ENCODE measurements at places on chromosomes 4 and X. TPM values are rescaled to one million over a fixed set of nuclear protein-coding genes. Genes with fewer than 3 reads are reported as not detected.
A peak's percentile ranks its signal among the peaks of the same experiment; 100 is the strongest.

The CCKAR gene
- total RNA-seq, result not detected

The ENPP6 gene
- 2.5 TPM for total RNA-seq

- no peak for DNase-seq
Observed at GRCh38 chrX:41025926-41026701, 59.1 kb upstream of the USP9X start.

DNA sequence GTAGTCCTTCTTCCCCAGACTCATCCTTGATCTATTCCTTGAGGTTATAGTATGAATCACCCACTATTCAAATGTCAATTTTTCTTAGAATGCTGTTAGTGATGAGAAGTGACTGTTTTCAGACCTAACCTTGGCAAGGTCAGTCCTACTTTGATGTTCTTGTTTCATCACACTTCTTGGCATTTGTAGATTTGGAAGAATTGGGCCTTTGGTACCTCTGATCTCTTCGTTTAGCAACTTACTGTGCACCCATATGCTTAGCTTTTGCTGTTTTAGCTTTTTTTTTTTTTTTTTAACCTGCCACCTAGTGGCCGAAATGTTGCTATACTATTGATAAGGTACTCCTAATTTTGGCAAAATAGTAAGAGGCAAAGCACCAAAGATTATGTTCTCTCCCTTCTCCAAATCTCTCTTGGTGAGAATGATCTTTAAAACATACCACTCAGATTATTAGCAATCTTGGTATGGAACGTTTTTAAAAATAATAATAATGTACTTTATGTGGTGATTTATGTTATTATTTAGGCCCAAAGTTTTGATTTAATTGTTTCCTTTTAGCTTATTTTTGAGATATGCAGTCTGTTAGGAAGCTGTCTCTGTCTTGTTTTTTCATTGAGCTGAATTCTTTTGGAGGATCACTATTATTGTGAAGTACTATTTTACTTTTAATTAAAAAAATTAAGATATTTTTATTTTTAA, 16.6 kb downstream of the DCK start:
- no peak for DNase-seq

GRCh38 chr4:40040908-40041307, 15.7 kb upstream of the N4BP2 start:
- DNase-seq, result no peak

DNA sequence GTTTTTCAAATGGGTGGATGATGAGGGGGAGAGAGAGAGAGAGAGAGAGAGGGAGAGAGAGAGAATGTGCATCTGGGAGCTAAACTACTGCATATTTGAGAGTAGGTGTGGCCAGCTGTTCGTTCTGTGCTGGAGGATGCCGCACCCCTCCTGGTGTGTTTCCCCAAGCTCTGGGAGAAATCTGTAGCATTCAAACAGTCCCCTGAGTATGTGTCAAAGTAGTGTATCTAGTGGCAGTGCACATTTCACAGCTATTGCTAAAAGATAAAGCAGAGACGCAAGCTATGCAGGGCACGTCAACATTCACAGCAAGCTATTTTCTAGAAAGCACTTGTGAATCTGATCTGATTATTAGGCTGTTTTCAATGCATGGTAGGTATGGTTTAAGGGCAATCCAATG, 83.5 kb upstream of the LIMCH1 start:
- DNase-seq, result no peak

GRCh38 chr4:8891646-8892555, 20.3 kb upstream of the HMX1 start:
- no peak for DNase-seq

DNA sequence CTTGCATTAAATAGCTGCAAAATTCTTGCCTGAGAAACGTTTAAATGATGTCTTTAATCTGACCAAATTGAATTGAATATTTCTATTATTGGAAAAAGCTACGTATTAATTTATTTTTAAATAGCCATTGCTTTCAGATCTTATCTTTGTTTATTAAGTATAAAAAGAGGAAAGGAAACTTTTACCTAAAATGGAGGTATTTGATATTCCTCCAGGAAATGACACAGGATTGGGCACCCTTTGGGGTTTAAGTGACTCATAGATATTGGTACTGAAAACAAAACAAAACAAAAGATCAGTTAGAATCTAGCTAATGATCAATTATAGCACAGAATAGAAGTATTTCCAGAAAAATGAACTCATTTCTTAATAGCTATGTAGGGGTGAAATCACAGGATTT, 34.1 kb downstream of the PLS3 start:
- no peak for DNase-seq

DNA sequence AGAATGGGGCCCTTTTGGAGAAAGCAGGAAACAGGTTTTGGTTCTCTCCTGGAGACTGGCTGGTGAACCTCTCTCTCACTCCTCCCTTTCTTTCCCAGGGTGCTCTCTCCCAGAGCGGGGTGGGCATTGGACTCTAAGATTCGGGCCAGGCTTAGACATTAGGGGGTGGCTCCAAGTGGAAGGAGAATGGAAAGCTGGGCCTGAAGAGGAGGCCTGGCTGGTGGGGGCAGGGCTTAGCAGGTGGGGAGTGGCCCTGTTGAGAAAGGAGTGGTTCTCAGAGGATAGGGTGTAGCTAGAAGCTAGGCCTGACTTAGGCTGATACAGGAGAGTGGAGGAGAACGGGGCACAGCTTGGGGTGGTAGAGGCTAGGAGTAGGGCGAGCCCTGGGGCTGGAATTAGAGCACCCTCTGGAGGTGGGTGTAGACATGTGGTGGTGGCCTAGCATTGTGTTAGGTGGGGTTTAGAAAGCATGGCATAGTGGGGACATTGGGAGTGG, 5.7 kb downstream of the PLP2 start:
- no peak for DNase-seq

GRCh38 chr4:34709564-34709963, 1534.8 kb downstream of the ARAP2 start:
- no peak for DNase-seq

DNA sequence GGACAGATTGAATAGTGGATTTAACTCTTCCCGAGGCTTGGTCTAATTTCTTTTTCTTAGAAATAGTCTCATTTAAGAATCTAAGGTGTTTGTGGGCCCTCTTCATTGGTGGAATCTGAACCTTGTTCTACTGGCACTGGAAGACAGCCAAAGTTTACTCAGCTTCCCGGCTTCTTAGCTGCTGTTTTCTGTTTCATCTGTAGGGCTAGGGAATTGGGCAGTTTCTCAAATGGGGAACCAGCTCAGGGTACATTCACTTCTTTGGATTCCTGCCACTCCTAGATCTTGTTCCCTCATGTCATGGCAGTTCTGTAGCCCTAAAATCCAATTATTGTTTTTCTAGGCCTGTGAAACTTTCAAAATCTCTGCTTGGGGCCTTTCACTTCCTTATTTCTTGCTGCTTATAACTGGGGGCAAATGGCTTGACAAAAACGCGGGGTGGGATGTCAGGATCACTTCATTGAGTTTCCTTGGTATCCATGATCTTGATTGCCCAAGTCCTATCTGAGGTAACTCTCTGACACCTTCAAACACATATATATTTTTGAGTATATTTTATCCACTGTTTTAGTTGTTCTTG, 985.0 kb downstream of the C4orf33 start:
- no peak for DNase-seq

DNA sequence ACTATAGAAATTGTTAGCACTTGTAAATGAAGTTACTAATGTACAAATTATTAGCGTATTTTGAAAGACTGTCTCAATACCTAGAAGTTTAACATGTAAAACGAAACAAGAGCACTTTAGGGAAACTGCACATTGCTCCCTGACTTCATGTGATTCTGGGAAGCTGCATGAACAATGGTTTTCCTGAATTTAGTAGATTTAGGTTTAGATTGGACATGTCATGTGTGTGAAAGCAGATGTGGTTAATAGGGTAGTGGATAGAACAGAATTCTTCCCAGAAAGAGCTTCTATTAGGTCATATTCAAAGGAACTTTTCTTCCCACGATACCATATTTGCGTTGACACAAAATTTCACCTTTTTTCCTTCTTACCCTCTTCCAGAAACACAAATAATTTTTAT, 14.9 kb upstream of the CXCL8 start:
- no peak for DNase-seq

- DNase-seq, result no peak
Observed at GRCh38 chr4:73964862-73965611, 16.8 kb downstream of the PF4 start.

DNA sequence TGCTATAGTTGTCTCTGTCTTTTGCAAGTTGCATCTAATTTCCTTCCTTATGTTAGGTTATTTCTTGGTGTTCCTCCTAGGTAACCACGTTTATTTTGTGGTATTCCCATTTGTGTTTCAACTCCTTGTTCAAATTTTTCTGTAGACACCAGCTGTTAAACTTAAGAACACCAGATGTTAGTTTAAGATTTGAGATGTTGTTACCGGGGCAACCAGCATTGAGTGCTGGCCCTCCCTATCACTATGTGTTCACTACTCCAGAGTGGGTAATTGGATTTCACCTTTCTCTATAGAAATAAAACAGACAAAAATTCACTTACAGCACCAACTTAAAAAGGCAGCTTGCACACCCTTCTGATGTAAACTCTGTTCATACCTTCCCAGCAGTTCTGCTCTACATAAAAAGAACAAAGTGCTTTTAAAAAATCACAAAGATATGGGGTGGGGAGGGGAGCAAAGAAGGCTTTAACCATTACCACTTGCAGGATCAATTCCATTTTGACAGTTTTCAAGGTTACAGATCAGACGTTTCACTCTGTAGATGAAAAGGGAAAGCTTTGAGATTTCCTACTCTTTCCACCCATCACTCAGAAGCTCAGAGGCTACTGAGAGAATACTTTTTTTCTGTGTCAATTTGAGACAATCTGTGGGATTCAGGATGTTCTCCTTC, 82.9 kb downstream of the DKK2 start:
- no peak for DNase-seq

- peak; percentile 25 for DNase-seq
Observed at GRCh38 chr4:40722576-40723161, 27.1 kb upstream of the NSUN7 start.

DNA sequence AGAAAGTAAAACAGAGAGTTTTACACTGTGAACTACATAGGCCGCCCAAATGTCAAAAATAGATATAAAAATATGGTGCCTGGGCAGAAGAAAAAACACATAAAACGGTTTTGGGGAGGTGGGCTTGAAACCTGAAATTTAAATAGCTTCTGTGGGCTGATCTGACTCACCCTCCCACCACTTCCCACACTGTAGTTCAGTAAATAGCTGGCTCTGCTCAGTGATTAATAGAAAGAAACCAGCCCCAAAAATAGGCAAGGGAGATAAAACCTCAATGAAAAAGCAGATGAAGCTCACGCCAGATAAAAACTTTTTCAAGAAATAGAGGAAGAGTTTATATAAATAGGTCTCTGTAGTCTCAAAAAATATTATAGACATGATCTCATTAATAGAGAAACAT, 13.2 kb upstream of the COX7B2 start:
- DNase-seq, result no peak

GRCh38 chr4:151266497-151266896, 10.5 kb upstream of the PRSS48 start:
- no peak for DNase-seq

GRCh38 chr4:118417325-118417724, 64.5 kb upstream of the PRSS12 start:
- no peak for DNase-seq

DNA sequence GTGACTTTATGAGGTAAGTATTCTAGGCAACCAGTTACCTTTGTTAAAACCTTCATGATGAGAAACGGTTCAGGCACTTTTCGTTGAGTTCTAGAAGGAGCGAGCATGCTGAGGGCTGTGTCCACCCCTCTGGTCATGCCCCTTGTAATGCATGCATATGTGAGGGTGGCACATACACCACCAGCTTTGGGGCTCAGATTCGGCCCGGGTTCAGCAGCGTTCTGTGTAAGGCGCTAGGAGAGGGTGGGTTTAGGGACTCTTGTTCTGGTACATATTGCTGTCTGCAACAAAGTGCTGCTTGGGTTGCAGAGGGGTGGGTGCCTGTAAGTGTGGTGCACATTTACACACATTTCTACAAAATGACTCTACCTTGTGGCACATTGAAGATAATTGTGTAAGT, 54.5 kb downstream of the NOP14 start:
- DNase-seq, result no peak

DNA sequence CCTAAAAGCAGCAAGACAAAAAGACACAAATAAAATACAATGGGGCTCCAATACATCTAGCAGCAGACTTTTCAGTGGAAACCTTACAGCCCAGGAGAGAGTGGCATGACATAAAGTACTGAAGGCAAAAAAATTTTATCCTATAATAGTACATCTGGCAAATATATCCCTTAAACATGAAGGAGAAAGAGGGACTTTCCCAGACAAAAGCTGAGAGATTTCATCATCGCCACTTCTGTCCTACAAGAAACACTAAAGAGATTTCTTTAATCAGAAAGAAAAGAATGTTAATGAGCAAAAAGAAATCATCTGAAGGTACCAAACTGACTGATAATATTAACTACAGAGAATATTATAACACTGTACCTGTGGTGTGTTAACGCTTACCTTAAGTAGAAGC, 86.4 kb downstream of the ANKRD17 start:
- DNase-seq, result no peak

DNA sequence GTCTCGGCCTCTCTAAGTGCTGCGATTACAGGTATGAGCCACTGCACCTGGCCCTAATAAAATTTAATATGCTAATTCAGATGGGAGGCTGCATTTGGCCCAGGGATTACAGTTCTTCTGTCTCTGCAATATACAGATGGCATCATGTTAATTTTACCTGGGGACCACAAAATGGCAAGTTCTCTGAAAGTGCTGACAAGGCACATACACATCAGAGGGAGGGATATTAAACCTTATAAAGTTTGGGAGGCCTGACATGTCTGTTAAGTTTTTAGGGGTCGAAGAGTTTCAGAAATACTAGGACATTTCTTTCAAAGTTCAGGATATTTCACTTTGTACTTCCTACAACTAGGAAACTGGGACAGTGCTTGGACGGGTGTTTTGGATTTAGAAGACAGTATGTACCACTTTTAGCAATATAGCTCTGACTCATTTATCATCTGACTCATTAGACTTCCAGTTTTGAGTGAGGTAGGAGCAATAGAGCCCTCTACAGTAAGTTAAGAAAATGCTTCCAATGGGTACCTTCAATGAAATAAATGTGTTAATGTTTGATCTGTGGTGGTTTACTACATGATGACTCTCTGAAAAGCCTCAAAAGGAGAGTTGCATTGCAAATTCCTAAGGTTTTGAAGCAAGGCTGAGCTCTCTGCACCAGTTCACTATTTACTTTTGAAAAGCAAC, 981.0 kb upstream of the HS3ST1 start:
- no peak for DNase-seq

- DNase-seq, result no peak
Observed at GRCh38 chr4:186650401-186651180, 73.1 kb downstream of the FAT1 start.
